Left ventricle myocardium inferior (tissue), 1 donor: ENCODE measurements at places on chromosomes 2 and 18. TPM values are rescaled to one million over a fixed set of nuclear protein-coding genes. Genes with fewer than 3 reads are reported as not detected.

CFAP53 gene
- total RNA-seq: 0.16 TPM

HNRNPLL gene
- total RNA-seq: 26.3 TPM

RND3 gene
- 26.9 TPM for total RNA-seq

RPRM gene
- total RNA-seq: not detected

DNA sequence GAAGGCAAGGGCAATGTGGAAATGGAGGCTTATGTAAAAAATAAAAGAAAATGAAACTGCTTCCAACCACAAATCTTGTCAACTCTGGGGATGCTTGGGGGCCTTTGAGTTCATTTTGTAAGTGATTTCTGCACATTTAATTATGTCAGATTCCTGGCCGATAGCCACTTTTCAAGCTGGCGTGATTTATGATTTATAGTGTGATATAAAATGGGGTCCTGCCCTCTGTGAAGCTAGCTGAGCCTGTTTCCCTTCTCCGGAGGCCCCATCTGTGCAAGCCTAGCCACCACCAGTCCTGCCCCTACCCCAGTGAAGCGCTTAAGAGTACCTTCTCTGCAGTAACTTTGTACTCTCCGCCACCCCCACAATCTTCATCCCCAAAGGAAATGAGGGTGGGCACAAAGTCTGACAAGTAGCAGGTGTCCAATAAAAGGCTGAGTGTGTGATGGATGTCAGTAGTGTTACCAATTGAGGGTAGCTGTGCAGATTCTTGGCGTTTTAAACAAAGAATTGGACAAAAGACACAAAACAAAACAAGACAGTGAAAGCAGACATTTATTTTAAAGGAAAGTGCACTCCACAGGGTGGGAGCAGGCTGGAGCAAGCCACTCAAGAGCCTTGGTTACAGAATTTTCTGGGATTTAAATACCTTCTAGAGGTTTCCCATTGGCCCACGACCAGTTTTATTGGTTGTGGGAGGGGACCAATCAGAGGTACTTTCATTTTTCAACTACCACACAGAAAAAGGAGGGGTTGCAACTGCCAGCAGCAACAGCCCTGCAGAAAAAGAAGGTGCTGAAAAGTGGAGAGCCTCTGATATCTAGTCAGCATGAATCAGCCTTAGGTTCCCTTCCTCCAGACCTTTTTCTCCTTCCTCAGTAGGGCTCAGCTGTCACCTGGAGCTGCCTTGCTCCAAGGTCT lies 39.0 kb upstream of the SIX3 start:
- no peak for DNase-seq

DNA sequence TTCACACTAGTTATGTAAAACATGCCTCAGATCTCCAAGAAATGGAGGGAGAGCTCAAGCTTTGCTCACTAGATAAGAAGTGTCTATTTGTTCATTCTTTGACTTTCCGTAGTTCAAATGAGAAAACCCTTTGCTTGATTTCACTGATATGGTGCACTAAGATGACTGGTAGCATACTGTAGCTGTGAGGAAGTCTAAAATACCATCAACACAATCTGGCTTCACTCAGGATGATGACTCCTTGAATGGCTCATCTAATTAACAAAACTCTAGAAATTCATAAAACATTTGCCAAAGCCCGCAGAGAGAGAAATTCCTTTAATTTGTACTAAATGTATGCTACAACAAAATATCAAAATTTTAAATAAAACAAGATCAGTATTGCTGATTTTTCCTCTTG lies 152.8 kb upstream of the STK17B start:
- no peak for DNase-seq

- no peak for DNase-seq
Observed at GRCh38 chr2:168003876-168004275, 243.5 kb downstream of the STK39 start.

GRCh38 chr2:126534478-126534877 lies 121.5 kb upstream of the GYPC start:
- DNase-seq: no peak

GRCh38 chr2:225867071-225867470 lies 467.6 kb downstream of the NYAP2 start:
- DNase-seq: no peak
